ENCODE measurements at places on chromosomes 13 and 19.

GRCh38 chr13:27806744-27807387, 14.6 kb downstream of the GSX1 start:
- no peak for DNase-seq

GRCh38 chr13:112871742-112872141, 97.3 kb upstream of the MCF2L start:
- no peak for DNase-seq

DNA sequence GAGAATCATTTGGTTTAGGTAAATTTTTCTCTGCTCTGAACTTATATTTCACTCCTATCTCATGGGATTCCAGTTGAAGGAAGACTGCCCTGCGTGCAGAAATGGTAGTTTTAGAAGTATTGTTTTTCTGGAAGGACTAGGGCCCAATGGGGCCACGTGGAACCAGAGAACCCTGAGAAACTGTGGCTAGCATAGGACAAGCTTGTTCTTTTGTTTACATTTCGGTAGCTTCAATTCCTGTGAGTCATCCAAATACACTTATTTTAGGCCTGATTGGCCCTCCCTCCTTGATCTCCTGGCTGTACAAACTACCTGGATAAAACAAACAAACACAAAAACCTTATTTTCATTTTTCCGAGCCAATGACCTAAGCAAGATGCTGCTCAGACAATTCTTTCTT, 124.0 kb downstream of the ITGBL1 start:
- DNase-seq: no peak

- no peak for DNase-seq
Observed at GRCh38 chr13:93224535-93224934, 2.1 kb upstream of the GPC6 start.

DNA sequence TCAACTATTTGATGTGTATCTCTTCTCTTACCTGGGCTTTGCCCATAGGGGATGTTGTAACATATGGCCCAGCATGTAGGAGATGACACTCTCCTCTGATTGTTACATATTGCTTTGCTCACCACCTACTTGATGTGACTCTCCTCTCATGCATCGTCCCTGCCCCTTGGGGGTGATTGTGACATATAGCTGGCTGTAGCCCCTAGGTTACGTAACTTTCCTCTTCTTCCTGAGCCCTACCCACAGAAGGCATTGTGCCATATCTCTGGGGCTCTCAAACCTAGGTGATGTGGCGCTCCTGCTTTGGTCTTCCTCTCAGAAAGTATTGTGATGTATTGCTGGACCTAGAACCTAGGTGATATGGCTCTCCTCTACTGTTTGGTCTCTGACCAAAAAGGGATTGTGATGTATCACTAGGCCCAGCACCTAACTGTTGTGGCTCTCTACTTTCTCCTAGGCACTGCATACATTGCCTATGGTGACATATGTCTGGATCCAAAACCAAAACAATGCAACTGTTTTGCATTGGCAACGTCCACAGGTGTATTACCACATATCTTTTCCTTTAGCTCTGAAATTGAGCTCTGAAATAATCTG, 71.9 kb upstream of the ZNF724 start:
- DNase-seq: no peak

GRCh38 chr13:102399791-102400674, 1.8 kb downstream of the FGF14 start:
- no peak for DNase-seq

- no peak for DNase-seq
Observed at GRCh38 chr19:57559008-57559403, 657 bp downstream of the ZNF550 start.

DNA sequence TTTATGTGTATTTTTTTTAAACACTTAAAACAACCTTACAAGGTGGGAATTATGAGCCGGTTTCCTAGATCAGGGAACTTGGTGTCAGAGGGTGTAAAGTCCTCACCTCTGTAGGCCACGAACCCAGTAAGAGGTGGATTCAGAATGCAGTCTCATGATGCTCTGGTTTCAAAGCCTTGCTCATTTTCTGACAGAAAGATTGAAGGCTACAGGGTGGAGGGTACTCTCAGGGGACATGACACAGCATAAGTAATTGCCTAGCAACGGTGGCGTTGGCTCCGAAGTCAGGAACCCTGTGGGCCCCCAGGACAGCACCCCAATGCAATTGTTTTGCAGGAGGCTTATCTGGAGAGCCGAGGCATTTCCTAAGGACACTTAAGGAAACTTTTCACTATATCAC, 794.7 kb downstream of the EFNB2 start:
- DNase-seq: no peak

DNA sequence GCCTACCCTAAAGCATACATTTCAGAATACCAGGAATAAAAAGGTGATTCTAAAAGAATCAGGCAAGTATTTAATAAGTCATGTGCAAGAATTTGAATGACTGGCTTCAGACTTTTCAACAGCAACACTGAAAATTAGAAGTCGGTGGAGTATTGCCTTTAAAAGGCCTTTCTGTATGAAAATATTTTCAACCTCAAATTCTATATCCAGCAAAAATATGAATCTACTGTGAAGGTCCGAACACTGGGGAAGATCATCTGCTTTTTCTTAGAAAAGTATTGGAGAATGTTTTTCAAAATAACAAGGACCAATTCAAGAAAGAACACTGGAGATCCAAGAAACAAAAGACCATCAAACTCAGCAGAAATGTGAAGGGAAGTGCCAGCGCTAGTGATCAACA, 459.5 kb upstream of the KLF12 start:
- no peak for DNase-seq

DNA sequence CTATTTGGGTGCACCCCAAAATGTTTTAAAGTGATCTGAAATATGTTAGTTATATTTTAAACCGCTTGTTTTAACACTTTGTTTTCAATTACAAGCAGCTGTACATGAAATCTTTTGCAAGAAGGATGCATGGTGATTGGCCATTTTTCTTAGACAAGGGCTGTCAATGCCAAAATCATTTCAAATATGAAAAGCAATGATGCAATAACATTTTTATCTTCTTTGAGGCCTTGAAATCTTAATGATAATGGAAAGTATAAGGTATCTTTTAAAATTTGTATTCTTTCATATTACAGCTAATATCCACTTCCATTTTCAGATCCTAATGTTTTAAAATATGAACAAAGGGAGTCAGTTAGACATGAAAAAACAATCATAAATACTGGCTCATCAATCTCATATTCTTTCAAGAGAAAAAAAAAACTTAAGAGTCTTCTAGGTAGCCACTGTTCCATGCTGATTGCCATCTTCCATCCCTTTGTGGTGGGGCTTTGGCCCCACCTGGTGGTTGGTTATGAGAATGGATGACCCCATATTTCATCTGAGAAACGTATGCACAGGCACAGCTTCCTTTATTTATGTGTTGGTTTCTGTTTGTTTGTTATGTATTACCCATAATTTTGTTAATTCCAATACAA, 330.3 kb upstream of the MIR17HG start:
- DNase-seq: no peak

DNA sequence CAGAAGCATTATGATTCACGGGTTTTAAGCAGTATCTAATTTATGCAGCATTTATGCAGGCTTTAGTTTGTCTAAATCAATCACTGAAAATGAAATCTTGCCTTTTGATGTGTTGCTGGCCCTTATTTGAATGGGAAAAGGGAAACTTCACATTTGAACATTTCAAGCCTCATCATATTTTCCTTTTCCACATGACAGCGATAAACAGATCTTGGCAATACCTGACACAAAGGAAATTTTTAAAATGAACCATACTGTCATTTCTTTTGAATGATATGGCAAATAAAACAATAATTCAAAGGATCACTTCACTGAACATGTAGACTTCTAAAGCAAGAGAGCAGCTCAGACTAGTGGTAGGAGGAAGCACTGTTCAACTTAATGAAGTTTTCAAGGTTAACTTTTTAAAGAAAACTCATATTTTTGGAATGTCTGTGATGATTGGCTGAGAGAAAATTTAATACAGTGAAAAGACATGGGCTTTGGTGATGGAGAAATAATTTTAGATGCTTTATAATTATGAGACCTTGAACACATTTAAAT, 198.1 kb downstream of the OXGR1 start:
- DNase-seq: no peak

GRCh38 chr13:25684491-25684890, 312.7 kb downstream of the ATP8A2 start:
- DNase-seq: no peak
